Fibroblast of skin of back (primary cell): ENCODE measurements at places on chromosomes 6 and 20.

GRCh38 chr20:10060226-10060625 lies 25.4 kb downstream of the ANKEF1 start:
- DNase-seq = no peak

DNA sequence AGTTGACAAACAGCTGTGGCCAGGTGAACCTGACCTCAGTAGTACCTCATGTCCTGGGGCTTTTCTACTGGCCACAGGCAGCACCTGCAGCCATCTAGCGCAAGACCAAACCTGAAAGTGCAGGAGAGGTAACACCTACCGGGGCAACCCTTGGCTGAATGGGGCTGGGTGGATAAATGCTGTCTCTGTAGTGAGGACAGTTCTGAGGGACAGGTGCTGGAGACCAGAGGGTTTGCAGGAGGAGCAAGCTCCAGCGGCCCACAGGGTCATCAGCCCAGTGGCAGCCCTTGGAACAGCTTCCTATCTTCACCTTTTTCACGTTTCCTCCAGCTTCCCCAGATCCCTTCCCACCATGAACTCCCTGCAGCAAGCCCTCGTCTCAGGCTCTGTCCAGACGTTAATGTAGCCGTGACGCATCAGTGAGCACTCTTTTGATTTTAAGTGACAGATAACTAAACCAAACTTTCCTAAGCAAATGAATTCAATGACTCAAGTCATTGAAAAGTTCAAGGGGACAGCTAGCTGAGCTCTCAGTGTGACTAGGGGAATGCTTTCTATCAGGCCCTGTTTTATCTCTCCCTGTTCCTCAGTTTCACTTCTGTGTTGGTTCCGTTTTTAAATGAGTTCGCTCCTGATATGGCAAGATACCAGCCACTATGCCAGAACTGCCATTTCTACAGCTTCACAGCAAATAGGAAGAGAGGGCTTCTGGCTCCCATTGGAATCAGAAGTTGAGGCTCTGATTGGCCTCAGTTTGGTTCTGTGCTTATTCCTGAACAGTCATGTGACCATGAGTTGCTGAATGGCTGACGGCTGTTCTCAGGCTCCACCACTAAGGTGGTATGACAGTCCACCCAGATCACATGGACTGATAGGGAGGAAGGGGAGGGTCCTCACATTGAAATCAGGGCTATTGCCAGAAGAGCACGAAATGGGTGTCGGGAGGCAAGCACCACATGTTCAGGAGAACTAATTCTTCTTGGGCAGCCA lies 12.1 kb upstream of the PFDN4 start:
- no peak for DNase-seq

- no peak for DNase-seq
Observed at GRCh38 chr6:12029979-12030737, 18.0 kb downstream of the HIVEP1 start.

DNA sequence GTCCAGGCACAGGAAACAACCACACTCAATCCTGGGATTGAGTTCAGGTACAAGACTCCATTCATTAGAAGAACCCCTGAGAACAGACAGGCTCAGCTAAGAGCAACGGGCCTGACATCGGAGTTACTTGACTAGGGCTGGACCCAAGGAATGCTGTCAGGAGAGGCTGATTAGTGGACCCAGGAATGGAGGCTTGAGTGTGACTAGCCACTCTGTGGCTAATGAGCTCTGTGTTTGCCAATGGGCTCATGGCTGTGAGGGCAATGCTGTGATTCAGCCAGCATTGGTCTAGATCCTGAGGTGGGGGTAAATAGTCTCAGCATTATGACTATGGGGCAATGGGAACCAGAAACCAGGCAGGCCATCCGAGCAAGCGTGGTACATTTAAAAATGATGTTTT lies 71.8 kb downstream of the RIOK1 start:
- peak; percentile 27 for DNase-seq

DNA sequence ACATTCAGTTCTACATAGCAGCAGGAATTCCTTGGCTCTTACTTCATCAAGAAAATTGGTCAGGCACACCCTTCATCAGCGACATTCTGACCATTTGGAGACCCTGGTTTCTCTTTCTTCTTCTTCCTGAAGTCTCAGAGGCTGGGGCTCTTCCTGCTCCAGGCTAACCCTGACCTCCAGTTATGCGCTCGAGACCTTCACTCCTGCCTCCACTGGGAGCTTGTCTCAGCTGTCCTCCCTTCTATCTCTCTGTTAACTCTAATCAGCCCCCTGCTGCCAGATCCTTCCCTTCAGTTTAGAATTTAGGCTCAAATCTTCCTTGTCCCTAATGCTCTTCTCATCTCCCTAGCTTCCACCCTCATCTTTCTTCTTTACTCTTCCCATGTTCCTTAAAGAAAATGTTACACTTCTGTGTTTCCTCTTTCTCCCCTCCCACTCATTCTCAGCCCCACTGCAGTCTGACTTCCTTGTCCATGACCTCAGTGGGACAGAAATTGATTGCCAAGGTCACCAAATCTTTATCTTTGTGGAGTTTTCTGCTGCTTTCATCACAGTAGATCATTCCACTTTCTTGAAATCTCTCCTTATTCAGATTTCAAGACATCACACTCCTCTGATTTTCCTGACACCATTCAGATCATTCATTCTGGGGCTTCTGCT lies 8.4 kb upstream of the HLA-DOA start:
- no peak for DNase-seq

- DNase-seq = peak; percentile 41
Observed at GRCh38 chr20:54479138-54479906, 3.9 kb downstream of the DOK5 start.
